ENCODE measurements at places on chromosomes 1 and 21. TPM values are rescaled to one million over a fixed set of nuclear protein-coding genes. Genes with fewer than 3 reads are reported as not detected.
A peak's percentile ranks its signal among the peaks of the same experiment; 100 is the strongest.

- DNase-seq, result no peak
These were observed 19.3 kb downstream of the SH2D2A start for GRCh38 chr1:156797212-156797871.

- no peak for DNase-seq
These were observed 26.8 kb downstream of the PALMD start for GRCh38 chr1:99672530-99673213.

GRCh38 chr1:209427811-209428210 lies 155.7 kb upstream of the CAMK1G start:
- no peak for DNase-seq

- no peak for DNase-seq
These were observed 1.0 kb downstream of the ARID1A start for GRCh38 chr1:26696654-26697430.

DNA sequence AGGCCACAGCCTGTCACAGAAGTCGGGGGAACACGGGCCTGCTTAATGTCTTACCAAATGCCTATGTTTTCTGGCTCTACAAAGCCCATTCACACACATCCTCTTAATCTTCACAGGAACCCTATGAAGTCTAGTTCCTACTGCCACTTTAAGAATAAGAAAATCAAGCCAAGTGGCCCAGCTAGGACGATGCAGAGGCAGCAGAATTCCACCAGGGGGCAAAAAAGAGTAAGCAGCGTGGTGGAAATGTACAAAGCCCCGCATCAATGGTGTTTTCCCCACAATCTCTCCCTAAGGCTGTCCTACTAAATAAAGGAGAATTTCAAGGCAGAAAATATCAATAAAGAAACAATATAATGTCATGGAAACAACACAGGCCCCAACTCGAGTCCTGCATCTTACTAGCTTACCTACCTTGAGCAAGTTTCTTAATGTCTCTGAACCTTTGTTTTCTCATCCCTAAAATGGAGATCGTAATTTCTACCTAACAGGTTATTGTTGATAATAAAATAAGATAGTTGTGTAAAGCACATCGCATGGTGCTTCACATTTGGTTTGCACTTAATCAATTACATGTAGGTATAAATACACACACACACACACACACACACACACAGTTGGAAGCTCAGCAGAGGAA lies 21.4 kb downstream of the SEC16B start:
- peak; percentile 69 for DNase-seq

DNA sequence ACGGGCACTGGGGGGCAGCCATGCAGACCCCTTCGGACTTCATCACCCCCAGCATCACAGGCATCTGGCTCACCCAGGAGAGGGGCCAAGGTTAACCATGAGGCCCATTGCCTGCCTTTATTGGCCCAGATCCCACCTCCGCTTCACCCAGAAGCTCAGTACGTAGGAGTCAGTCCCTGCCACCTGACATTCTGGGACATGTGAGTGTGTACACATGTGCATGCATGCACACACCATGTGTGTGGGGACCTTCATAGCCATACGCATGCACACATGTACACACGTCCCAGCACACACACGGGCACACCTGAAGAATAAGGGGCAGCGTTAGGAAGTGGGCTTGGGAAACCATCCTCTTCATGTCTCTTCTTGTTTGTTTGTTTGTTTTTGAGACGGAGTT lies 24.1 kb upstream of the TRAPPC10 start:
- no peak for DNase-seq

GRCh38 chr1:193348091-193348768 lies 161.8 kb upstream of the B3GALT2 start:
- DNase-seq, result no peak

DNA sequence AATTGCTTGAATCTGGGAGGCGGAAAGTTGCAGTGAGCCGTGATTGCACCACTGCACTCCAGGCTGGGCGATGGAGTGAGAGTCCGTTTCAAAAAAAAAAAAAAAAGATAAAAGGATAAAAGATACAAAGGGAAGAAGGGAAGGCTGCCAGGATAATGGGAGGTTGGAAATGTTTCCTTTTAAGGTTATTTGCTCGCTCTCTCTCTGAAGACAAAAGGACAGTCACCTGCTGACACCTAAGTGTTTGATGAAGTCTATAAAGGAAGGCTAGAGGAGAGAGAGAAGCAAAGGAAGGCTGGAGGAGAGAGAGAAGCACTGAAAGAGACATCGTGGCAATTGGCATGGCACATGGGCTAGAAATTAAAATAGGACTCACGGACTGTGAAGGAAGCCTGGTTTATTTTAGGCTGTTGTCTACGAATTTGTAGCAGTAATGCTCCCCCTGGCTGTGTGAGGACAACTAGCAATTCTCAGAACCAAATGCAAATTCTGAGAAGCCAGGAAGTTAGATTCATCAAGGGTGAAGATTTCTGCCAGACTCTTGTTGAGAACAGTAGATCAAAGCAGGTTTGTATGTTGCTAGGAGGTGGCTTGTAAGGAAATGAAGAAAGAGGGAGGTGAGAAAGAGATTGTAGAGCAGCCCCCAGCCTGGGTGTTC lies 154.2 kb downstream of the ZP4 start:
- peak; percentile 50 for DNase-seq

- peak; percentile 58 for DNase-seq
These were observed 13.3 kb upstream of the BARHL2 start for GRCh38 chr1:90730243-90731022.

DNA sequence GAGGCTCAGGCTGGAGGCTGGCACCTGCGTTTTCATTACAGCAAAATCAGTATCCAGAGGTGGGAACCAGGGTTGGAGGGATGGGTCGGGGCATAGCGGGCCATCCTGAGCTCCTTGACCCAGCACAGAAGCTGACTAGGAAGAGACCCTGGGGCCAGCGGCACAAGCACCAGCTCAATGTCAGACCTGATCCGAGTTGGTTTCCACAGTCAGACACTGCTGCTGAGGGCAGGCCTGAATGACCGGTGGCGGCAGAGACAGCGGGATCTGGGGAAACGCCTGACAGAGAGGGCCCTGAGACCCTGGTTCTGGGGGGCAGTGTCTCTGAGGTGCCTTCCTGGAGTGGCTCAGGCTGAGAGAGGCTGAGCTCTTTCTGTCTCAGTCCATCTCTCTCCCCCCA lies 162.0 kb upstream of the C1orf174 start:
- DNase-seq, result no peak

- DNase-seq, result no peak
These were observed 458.9 kb downstream of the DSCAM start for GRCh38 chr21:40388046-40388445.

DNA sequence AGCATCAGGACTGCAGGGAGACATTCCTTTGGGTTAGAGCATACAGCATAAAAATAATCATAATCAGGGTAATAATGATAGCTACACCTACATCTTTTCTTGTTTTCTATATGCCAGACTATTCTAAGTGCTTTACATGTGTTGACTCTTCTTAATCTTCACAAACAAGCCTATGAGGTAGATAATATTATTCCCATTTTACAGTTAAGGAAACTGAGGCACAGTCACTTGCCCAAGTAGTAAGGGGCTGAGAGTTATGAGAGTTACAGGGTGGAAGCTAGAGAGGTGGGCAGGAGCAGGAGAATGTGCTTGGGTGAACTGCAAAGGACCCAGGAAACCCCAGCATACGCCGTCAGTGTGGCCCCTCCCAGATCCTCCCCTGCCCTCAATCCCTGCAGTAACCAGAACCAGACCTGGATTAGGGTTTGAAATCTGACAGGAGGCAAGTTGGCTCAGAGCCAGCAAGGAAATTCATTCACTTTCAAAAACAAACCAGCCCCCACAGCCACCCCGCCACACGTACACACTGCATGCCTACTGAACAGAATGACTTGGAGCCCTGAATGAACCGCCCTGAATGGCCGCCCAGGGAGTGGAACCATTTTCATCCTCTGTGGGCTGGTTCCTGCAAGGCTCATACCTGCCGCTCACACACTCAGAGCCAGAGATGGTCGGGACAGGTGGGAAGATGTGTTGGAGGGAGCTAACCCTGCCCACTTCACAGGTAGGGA lies 126.1 kb downstream of the TRABD2B start:
- DNase-seq, result no peak

- DNase-seq, result no peak
These were observed 3.6 kb downstream of the S100A6 start for GRCh38 chr1:153532181-153532580.

GRCh38 chr1:90621986-90622385 lies 95.1 kb downstream of the BARHL2 start:
- DNase-seq, result no peak

TNFAIP8L2 gene
- total RNA-seq, result not detected

C2CD4D gene
- total RNA-seq, result 0.71 TPM

VCAM1 gene
- not detected for total RNA-seq

FOXJ3 gene
- total RNA-seq, result 48.6 TPM

DCST2 gene
- total RNA-seq, result not detected
